ENCODE measurements at places on chromosomes 5 and 9.

- DNase-seq, result no peak
Observed at GRCh38 chr9:137963525-137963924, 85.9 kb downstream of the CACNA1B start.

GRCh38 chr9:27539479-27540441 lies 10.1 kb upstream of the MOB3B start:
- DNase-seq, result no peak

DNA sequence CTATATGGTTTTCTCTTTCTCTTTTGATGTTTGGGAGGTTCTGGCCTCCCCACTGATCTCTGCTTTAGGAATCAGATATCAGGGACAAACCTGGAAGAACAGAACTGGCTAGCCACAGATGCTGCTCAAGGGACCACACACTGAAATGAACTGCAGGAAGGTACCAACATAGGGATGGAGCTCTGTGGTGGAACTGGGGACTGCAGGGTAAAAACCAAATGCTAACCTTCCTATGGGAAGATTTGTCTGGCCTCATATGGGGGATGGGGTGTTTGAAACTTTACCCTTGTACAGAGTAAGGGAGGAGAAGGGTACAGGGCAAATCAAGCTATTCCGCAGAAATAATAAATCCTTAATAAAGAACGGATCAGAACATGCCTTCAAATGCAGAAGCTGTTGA lies 49.4 kb downstream of the ELOVL7 start:
- DNase-seq, result no peak

DNA sequence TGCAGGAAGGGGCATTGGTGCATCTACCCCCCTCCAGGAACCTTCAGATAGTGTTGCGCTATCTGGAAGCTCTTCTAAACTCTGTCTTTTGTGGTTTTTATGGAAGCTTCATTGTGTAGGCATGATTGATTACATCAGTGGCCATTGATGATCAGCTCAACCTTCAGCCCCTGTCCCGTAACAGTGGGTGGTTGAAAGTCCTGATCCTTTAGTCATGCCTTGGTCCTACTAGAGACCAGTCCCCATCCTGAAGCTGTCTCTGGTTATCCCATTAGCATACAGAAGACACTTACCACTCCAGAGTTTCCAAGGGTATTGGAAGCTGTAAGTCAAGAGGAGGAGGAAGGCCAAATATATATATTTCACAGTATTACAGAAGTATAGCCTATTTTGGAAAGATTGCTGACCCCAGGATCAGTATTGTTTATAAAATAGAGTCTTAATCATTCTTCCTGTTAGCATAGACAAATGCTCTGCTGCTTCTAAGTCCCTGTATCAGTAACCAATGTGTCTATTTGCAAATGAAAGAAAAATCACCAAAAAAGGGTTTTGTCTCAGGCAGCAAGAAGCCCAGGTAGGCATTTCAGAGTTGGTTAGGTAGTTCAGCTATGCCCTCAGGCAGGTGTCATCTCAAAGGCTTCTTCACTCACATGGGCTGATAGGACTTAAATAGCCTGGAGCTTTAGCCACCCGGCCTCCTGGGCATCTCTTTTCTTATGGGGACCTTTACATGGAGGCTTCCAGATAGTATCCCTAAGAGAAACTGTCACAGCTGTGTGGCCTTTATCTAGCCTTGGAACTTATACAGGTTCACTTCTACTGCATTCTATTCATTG lies 41.6 kb downstream of the SPIN1 start:
- no peak for DNase-seq

- no peak for DNase-seq
Observed at GRCh38 chr5:134982230-134982629, 14.5 kb downstream of the CATSPER3 start.

DNA sequence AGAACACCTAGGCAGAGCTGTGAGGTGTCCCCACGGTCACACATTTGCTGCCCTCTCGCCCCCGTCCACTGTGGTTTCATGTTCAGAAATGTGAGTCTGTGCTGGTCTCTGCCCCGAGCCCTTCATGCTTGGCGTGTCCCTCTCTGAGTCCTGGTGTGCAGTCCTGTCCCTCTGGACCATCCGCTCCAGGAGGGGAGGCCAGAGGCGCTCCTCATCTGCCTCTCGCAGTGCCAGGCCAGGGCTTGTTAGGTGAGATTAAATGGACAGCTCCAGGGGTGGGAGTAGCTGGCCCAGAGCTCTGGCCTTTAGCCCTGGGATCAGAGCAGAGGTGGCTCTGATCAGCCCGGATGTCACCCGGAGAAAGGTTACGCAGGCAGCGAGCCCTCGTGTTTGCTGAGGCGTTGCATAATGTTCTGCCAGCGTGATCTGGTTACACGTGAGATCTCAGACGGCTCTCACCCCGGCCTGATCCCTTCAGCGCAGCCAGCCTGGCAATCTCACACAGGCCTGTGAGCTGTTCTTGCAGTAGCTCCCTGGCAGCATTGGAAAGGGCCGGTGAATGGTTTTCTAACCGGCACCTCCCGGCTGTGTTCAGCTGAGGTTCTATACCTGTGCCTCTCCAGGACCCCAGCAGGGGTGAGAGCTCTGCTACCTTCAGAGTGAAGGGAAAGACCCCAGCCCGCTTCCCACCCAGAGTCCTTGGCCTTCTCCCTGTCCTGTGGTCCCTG lies 24.5 kb downstream of the PTGES2 start:
- no peak for DNase-seq

GRCh38 chr9:2771661-2772060 lies 54.4 kb downstream of the KCNV2 start:
- no peak for DNase-seq

DNA sequence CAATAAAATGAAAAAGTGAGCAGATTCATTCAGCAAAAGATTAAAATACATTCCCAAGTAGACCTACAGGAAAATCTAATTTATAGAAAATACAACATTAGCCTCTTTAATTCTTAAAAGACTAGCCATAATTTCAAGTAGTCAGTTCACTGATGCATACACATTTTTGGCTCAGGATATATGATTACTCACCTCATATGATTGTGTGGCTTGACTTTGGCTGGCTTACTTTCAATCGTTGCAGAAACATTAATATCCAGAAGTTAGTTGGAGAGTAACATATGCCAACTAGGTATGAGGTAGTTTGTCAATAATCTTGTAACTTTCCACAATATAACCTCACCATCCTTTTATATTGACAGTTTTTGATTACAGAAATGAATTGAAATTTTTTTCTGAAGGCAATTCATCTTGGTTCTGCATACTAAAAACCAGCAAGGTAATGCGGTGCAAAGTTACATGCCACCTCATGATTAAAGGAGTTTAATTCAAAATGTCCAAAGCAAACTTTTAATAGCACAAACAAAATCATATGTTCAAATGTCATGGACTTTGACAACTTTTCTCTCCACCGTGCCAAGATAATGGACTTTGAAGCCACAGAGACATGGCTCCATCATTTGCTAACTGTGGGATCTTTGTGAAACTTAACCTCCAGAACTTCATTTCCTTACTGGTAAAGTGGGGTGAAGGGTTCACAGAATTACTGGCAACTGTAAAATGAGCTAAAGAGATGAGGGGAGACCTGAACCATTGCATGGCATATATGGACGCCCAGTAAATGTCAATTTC lies 76.6 kb upstream of the PAM start:
- DNase-seq, result no peak

DNA sequence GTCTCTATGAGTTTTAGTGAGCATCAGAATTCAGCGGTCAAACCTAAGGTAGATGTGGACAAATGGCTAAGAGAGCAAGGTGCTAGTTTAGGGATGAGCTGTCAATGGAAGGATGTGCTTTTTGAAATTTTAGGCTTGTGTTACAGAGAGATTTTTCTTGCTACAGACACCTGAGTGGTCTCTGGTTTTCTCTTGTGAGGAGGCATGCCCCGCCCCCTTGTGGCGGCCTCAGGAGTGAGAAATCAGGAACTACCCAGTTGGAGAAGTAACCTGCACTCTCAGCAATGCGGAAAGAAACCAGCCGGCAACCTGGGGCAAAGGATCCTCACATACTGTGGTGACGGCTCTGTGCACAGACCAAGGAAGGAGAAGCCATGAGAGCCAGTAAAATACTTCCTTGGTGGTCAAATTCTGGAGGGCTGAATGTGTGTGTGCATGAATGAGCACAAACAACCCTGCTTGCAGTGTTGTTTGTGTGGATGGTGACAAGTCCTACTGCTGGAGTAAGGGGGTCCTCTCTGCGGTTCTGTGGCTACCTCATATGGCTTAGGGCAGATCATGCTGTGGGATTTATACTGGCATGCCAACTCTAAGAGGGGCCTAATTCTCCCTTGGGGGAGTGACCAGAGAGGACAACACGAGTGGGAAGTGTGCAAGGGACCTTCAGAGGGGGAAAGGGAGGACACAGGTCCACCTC lies 16.7 kb upstream of the HSD17B4 start:
- peak; percentile 72 for DNase-seq

DNA sequence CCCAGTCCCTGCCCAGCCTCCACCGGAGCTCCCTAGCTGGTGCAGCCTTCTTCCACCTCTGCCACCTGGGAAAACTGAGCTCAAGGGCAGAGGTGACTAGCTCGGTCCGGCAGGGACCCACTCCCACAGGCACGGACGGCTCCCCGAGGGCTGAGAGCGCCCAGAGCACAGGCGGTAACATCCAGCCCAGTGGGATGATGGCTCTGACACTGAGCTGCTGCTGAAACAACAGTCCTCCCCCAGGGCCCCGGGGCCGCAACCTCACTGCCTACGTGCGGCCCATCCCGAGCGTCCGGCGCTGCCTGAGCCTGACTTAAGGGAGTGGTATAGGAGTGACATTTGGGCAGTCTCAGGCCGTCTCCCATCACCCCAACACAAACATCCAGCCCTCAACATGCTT lies 3.7 kb downstream of the FAM163B start:
- no peak for DNase-seq

GRCh38 chr5:74185599-74185998 lies 454.9 kb downstream of the ENC1 start:
- no peak for DNase-seq

DNA sequence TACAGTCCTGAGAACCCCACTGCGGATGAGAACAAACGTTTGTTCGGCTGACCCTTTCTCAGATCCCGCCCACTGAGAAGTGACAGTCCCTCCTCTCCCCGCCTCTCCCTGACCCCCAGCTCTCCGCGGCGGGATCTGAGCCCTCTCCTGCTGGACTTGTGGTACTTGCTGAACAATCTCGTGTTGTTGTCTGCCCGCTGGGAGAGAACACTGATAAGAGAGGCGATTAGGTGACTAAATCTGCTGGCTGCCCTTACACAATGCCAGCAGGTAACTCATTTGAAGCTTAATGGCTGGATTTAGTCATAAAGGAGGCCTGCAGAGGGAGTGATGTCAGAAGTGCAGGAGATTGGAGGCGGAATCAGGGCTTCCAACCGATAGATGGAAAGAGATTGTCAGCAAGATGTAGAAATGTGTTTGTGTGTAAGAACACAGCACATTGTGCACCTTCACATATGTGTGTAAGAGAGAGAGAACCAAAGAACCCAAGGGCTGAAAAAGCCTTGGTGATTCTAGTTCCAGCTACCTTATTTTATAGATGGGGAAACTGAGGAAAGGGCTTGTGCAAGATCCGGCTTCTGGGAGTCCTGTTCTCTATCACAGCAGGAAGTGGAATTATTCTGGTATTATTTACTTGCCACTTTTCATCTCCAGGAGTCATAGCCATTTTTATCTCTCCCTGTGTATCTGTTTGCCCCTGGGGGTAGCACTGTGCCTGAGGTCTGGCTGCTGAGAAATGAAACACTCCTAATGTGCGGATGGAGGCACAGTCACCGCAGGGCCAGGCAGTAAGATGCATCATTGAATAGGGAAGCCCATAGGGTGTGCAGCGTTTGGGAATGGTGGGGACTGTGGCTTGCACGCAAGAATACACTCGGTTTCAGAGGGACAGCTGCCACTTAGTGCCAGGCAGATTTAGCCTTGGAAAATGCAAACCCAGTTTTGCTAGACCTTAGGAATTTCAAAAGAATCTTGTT lies 203.7 kb upstream of the MSX2 start:
- DNase-seq, result no peak

DNA sequence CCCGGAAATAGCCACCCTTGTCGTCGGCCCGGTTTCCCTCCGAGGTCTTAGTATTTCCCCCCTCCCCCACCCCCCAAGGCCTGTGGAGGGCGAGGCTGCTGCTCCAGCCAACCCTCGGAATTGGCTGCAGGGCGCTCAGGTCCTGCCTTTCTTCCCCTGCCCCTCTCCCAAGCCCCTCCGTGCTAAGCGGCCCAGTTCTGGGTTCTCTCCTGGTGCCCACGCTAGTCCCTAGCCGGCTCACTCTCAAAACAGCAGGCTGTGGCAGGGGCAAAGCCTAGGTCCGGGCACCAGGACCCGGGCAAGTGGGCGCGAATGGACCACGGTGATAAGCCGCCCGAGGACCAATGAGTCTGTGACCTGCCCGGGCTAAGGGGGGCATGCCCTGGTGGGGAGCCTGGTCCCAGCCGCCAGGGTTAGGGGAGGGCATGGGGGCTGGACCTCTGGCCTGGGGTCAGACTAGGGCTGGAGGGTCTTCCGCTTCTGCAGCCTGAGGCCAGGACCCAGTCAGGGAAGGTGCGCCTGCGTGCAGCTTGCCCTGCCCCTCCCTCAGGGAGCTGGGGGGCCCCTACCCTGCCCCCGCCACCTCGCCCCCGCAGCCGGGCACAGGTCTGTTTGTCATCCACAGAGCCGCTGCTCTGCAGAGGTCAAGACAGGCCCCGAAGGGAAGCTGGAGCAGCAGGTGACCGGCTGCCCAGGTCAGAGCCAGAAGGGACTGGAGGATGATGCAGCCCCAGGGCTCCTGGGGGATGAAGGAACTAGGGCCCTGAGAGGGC lies 5.0 kb upstream of the IRX4 start:
- DNase-seq, result no peak

- DNase-seq, result no peak
Observed at GRCh38 chr9:1267141-1267570, 217.0 kb downstream of the DMRT2 start.

DNA sequence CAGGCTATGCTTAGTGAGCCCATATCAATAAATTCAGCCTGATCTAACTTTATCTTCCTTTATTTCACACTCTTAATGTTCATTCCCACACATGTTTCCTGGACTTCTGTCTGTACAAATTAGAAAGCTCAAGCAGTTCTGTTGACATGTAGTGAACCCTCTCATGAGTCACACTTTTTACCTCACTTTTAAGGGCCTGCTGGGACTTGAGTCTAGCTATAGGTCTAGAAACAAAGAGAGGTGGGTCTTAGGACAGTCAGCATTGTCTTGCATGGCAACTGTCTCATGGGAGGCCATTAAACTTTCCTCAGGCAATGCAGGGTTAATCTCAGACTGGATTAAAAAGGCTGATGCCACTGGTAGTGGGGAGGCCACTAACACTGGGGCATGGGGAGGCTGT lies 8.6 kb upstream of the CCNH start:
- no peak for DNase-seq

- no peak for DNase-seq
Observed at GRCh38 chr5:168092209-168093185, 198.9 kb upstream of the WWC1 start.

DNA sequence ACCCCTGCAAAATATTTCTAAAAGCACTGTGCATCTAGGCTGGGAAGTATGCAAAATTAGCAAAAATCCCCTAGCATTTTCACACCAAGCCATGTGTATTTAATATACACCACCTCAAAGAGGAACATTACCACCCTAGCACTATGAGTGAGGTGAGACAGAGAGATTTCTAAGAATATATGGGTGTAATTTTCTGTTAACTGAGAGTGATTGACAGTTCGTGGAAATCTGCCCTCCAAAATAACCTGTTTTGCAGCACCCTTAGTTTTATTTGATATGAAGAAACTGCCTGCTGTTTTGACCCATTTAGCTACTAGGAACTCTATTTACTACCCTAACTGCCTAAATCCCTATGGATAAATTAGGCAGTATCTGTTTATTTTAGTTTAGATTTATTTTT lies 64.2 kb upstream of the CDKN2B start:
- DNase-seq, result peak; percentile 22

- DNase-seq, result no peak
Observed at GRCh38 chr5:164303646-164304215, 798.3 kb downstream of the MAT2B start.

All from CD4-positive, alpha-beta T cell treated with Interleukin-10 for 1 hour (primary cell).